ENCODE measurements at places on chromosomes 4 and X.

GRCh38 chrX:27251369-27251768, 211.8 kb downstream of the PPP4R3C start:
- no peak for ATAC-seq

- peak; percentile 79 for ATAC-seq
These were observed 124.2 kb upstream of the MBNL3 start for GRCh38 chrX:132612821-132613564.

- ATAC-seq = no peak
These were observed 47.0 kb downstream of the BEND2 start for GRCh38 chrX:18173494-18174180.

- ATAC-seq = no peak
These were observed 12.5 kb downstream of the ARX start for GRCh38 chrX:25003066-25003849.

GRCh38 chr4:183360161-183360919, 38.1 kb upstream of the CLDN24 start:
- peak; percentile 72 for ATAC-seq
